ENCODE measurements at places on chromosomes 12 and 14.

DNA sequence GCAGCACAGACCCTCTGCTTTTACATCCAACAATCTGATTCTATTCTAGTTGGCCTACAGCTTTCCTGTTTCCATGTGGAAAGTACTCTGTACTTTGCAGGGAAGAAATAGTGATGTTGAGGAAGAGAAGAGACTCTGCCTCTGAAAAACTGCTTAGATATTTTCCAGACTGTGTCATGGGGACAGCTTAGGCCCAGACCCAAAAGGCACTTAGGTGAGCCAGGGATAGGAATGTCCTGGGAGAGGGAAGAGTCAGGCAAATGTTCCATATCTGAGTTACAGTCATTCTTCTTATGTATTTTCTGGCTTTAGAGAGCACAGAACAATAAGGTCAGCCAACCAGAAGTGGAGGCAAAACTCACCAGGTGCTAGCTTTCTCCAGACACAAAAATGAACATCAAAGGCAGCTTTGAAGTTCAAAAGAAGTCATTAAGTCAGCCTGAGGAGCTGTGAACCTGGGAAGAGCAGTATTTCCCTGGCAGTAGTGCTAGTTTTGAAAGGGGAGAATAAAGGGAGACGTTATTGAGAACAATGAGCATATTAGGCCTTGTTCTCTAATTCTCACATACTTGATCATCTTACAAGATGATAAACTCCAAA is 199.7 kb upstream of the LMNTD1 start:
- no peak for DNase-seq

DNA sequence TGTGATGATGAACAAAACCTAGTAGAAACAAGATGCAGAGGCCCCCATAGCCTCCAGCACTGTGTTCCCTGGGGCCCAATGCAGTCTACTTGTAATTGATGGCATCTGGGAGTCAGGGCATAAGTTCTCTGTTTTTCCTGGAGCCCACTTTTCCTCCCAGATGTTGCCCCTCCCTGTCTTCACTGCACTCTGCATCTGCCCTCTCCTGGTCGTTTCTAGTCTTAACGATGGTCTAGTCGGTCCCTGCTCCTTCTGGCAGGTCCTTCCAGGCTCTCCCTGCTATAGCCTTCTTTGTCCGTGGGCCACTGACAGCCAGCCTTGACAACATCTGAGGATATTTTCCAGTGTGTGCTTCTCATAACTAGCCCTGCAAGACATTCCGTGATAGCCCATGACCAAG is 208.3 kb downstream of the GXYLT1 start:
- DNase-seq, result no peak

DNA sequence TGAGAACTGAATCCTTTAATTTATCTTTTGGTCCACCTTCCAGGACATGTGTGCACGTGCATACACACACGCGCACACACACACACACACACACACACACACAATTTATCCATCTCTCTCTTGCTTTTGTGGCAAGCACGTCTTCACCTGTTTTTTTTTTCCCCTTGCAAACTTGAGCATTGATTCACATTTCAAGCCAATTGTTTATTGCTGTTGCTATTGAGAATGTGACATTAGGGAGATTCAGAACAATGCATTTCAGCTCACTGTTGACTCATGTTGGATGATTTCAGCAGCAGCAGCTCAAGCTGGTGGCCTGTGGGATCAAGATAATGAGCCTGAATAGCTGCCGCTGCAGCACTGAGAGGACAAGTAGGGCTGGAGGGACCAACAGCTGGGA is 128.9 kb downstream of the SNAPC1 start:
- no peak for DNase-seq

DNA sequence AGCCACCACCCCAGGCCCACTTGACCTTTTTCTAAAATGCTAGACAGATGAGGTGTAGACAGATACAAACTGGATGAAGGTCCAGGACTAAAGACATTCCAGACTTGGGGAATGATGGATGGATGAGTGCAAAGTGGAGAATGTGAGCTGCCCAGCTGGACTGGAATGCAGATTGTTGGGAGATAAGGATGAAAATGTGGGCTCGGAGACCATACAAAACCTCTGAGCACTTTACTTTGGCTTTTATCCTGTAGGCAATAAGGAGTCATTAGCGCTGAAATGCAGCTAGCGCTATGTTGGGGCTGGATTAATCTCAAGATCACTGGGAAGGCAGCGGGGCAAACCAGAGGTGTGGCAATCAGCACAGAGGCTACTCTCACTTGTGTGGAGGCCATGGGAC is 64.7 kb upstream of the GNPNAT1 start:
- DNase-seq, result no peak

DNA sequence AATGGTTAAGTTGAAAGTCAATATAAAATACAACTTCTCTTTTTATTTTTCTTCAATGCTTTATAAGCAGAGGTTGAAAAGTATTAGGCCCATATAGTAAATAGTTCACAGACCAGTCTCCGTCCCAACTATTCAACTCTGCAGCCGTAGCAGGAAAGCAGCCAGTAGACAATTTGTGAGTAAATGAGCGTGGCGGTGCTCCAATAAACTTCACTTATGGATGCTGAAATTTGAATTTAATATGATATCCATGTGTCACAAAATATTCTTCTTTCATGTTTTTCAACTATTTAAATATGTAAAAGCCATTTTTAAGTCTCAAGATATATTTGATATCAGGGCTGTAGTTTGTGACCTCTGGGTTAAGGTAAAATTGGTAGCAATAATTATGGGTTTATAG is 17.7 kb downstream of the LIN7A start:
- DNase-seq, result no peak

DNA sequence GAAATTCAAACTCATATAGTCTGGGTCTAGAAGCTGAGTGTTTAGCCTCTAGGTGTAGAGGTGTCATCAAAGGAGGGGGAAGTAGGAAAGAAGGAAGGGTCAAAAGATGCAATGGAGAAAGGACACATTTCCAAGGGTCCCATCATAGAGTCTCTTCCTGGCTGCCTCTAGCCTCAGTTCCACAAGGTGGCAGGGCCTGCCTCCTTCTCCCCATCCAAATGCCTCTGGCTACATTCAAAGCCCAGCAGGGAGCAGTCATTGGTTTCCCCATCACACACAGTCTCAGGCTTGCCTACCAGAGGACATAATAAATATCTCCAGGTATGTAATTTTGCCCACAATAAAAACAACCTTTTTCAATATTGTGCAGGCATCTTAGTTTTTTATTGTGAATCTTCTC is 2.1 kb upstream of the CCT2 start:
- DNase-seq, result no peak

DNA sequence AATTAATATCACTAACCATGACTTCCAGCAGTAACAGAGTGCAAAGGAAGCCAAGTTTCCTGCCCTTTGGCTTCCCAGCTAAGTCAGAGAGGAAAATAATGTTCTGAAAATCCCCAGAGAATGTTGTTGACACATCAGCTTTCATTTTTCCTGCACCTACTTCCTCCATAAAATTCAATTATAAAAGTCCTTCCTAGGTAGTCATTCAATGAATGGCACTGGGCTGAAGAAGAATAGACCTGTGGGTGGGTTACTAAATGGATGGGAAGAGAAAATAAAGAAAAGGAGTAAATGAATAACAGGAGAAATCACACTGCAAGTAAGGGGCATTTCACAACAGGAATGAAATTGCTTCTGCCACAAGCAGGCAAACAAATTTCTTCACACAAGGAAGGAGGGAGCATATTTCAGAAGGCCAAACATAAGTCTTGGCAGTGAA is 73.2 kb upstream of the MDM1 start:
- no peak for DNase-seq

All from amygdala (tissue), 56 donors.